Activated naive CD8-positive, alpha-beta T cell treated with anti-CD3 and anti-CD28 coated beads, Interleukin-2, amount 50 U/mL, for 24 hours (primary cell): ENCODE measurements at places on chromosomes 5 and 9.

GRCh38 chr9:116605060-116605459, 82.0 kb upstream of the TRIM32 start:
- no peaks in the 10 kb centered on the region for H3K4me1 ChIP-seq
- DNase-seq, result no peak
- H3K4me3 ChIP-seq, result no peak overlapping the region
- H3K27ac ChIP-seq, result no peak overlapping the region

- H3K4me3 ChIP-seq, result no peak overlapping the region
- H3K27me3 ChIP-seq, result peaks cover 5% of the 10 kb centered on the region
- H3K36me3 ChIP-seq, result no peaks in the 10 kb centered on the region
These were observed 48.9 kb downstream of the APBA1 start for GRCh38 chr9:69623276-69623675.

DNA sequence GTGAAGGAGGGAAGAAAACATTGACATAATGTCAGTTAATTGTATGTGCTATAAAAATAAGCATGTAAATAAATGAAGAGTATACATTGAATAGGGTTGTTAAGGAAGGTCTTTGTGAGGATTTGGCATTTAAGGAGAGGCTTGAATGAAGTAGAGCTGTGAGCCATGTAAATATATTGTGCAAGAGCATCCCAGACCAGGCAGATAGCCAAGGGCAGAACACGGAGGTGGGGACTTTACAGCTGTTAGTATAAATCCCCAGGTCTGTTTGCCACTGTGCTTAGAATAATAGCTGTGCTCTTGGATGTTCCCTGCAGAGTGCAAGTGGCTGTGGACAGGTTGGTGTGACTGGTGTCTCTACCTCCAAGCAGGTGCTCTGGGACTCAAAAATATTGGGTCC, 211.7 kb downstream of the LRRC70 start:
- no peak overlapping the region for H3K27ac ChIP-seq
- H3K36me3 ChIP-seq, result no peaks in the 10 kb centered on the region
- H3K27me3 ChIP-seq, result peaks cover 7% of the 10 kb centered on the region

DNA sequence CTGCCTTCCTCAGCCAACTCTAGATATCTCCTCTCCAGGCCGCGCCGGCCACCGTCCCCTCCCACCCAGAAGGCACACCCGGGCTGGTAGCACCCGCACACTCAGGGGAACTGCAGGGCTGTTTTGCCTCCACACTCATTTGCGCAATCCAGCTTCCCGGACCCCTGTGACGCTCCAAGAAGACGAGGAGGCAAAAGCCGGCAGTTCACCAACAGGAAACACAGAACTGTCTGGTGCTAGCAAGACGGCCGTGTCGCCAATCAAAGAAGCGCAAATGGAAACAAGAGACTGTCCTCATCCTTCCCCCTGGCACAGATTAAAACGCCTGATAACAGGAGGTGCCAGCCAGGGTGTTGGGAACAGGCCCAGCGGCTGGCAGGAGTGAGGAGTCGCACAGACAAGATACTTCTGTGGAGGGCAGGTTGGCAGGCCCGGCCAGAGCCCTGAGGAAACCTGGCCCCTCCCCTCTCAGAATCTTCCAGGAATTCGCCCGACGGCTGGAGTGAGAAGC, 7.8 kb downstream of the AGPAT2 start:
- no peaks in the 10 kb centered on the region for H3K4me1 ChIP-seq
- no peaks in the 10 kb centered on the region for H3K36me3 ChIP-seq
- H3K4me3 ChIP-seq, result no peak overlapping the region

GRCh38 chr5:149141224-149141956, at the start of gene ABLIM3:
TSS of gene ABLIM3 (plus strand) at chr5:149141493. CDS start at chr5:149142096, 603 bp downstream.
- DNase-seq, result peak; percentile 74
- no peaks in the 10 kb centered on the region for H3K36me3 ChIP-seq
- H3K27me3 ChIP-seq, result peaks cover 27% of the 10 kb centered on the region
- no peaks in the 10 kb centered on the region for H3K4me1 ChIP-seq
- peak within 1 kb of the TSS; percentile 21 for H3K4me3 ChIP-seq

GRCh38 chr5:10635257-10635866, 71.5 kb downstream of the ANKRD33B start:
- peaks cover 70% of the 10 kb centered on the region for H3K4me1 ChIP-seq
- H3K27me3 ChIP-seq, result no peaks in the 10 kb centered on the region
- peak; percentile 78 for DNase-seq
- peaks cover 22% of the 10 kb centered on the region for H3K36me3 ChIP-seq
